ENCODE measurements at places on chromosomes 6 and 20. TPM values are rescaled to one million over a fixed set of nuclear protein-coding genes. Genes with fewer than 3 reads are reported as not detected.

- no peak for DNase-seq
Measured at GRCh38 chr20:1094751-1095150, 23.7 kb upstream of the PSMF1 start.

GRCh38 chr6:152356016-152356415 lies 281.1 kb downstream of the SYNE1 start:
- no peak for DNase-seq

DNA sequence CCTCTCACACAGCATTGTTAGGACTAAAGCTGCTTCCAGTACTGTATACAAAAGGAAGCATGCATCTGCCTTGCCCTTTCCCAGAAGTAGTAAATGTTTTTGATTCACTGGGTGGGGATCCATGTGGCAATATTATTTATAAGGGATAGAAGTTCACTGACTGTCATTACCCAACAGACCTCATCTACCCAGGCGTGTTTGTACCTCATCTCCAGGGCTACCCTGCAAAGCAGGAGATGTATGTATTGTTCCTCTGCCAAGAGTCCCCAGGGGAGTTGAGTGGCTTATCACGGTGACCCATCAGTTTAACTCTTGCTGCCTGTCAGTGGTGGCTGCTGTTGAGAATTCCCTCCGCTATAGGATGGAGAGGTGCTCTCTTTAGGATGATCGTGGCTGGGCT lies 42.5 kb downstream of the SLC24A3 start:
- no peak for DNase-seq

Gene CEP85L
- 3.7 TPM for total RNA-seq

Gene SH3BGRL2
- total RNA-seq = 8.6 TPM

Gene C6orf163
- 0.87 TPM for total RNA-seq
